ENCODE measurements at places on chromosomes 3 and 15.

- no peak for DNase-seq
These were observed 93.6 kb downstream of the PLCL2 start for GRCh38 chr3:16978234-16978920.

- peak; percentile 5 for DNase-seq
These were observed 312.1 kb upstream of the CHRM5 start for GRCh38 chr15:33656168-33656567.

DNA sequence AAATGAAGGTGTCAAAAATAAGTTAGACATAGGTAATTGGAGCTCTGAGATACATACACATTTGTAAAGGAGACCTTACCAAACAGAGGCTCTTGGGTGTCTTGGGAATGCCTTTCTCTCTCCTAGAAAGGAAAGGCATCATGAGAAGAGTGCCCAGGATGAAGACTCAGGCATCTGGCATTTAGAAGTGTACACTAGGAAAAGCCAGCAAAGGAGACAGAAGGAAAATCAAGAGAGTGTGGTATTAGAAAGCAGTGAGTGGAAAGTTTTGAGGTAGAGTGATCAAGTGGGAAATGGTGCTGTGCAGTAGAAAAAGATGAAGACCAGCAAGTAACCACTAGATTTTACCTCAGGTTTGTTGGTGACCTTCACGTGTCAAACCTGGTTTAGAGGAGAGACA lies 16.1 kb downstream of the UBE2E1 start:
- no peak for DNase-seq

- DNase-seq = no peak
These were observed 587.1 kb downstream of the ZNF385D start for GRCh38 chr3:21163956-21164355.

GRCh38 chr3:41265011-41265545 lies 65.8 kb downstream of the CTNNB1 start:
- no peak for DNase-seq

GRCh38 chr3:167078070-167078622 lies 302.0 kb downstream of the ZBBX start:
- no peak for DNase-seq

GRCh38 chr15:89980896-89981295 lies 20.2 kb upstream of the ZNF710 start:
- DNase-seq = no peak

- no peak for DNase-seq
These were observed 175.5 kb upstream of the SLCO3A1 start for GRCh38 chr15:91678003-91678402.

- DNase-seq = peak; percentile 93
These were observed 10.8 kb downstream of the ZNF774 start for GRCh38 chr15:90362936-90363212.

DNA sequence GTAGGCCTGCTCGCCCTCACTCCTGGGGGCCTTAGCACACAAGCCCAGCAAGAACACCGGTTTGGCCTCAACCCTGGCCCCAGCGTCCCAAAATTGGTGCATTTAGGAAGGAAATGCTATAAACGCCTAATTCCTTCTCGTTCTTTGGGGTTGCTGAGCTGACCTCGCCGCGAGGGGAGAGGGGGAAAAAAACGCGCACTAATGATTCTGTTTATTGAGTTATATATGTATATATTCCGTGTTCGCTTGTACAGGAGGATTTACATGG lies 3.9 kb downstream of the FEZF2 start:
- DNase-seq = no peak

GRCh38 chr3:135811651-135812050 lies 153.9 kb upstream of the PPP2R3A start:
- DNase-seq = no peak

- peak; percentile 70 for DNase-seq
These were observed 144.0 kb downstream of the GREM1 start for GRCh38 chr15:32861761-32862160.

DNA sequence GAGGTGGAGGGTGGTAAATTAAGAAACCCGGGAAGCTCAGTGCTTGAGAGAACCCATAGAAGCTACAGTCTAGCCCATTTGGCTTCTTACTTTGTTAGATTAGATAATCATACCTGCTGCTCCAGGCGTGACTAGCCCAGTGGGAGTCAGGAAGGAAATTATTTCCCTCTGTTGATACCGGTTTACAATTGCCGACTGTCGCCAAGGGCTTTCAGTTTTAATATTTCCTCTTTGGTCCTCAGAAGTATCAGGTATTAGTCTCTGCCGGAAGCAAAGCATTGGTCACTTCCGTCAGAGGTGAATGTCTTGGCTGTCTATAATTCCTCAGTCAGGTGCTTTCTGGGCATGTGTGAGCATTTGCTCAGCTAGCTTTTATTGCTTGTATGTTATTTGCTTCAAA lies 75.2 kb downstream of the LPP start:
- no peak for DNase-seq

GRCh38 chr15:69400850-69401249 lies 13.3 kb upstream of the KIF23 start:
- no peak for DNase-seq

All from cardiac fibroblast (primary cell).